ENCODE measurements at places on chromosomes 11 and 22.
A peak's percentile ranks its signal among the peaks of the same experiment; 100 is the strongest.

- DNase-seq: no peak
Observed at GRCh38 chr11:61828379-61828628, 204 bp downstream of the FADS2 start.

GRCh38 chr11:83140691-83141455 lies 16.1 kb upstream of the PCF11 start:
- no peak for DNase-seq

DNA sequence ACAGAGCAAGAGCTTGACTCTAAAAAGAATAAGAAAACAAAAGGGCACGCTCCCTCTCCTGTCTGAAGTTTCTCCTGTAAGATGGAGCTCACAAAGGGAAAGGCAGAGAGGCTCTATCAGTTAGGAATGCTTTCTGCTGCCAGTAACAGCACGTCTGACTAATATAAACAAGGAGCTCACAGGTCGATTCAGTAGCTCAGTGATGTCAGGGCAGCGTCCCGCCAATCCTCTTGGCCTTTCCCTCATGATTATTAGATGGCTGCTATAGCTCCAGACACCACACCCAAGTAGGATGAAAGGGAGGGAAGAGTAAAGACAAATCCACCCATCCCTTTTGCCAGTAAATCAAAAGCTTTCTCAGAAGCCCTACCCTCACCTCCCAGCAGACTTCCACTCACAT lies 51.3 kb upstream of the HMGXB4 start:
- DNase-seq: no peak

DNA sequence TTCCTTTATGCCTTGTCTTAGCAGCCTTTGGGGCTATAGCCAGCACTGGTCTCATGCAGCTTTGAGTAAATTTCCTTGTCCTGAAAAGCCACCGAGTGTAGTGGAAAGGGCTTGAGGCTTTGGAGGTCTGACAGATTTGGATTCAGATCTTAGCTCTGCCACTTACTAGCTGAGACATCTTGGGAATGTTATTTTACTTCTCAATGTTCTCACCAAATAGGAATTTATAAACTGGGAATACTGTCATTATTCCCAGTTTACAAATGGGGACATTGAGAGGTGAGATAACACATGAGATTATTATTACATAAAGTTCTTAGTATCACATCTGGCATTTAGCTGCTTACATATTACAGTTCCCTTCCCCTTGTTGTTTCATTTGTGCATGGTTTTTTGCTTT lies 95.5 kb downstream of the COMMD9 start:
- DNase-seq: no peak

DNA sequence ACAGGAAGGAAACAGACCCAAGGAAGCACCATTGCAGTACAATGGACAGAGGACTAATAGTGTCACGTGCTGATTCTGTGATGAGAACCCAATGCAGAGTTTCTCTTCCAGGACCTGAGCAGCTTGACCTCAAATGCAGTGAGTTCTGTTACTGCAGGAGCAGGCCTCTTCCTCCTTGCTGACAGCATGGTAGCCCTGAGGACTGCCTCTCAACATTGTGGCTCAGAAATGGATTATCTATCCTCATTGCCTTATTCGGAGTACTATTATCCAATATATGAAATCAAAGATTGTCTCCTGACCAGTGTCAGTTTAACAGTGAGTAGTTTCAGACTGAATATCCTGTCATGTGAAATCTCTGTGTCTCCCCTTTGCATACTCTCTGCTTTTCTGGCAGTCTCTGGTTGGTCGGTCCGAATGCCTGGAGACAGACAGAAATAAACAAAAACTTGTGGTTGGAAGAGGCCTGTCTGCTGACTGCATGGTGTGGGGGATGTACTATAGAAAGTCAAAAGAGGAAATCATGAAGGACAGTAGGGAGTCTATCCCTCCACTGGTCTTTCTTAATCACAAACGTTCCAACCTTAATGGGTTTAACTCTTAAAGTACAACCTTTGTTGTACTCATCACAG lies 6.9 kb upstream of the MS4A14 start:
- no peak for DNase-seq

DNA sequence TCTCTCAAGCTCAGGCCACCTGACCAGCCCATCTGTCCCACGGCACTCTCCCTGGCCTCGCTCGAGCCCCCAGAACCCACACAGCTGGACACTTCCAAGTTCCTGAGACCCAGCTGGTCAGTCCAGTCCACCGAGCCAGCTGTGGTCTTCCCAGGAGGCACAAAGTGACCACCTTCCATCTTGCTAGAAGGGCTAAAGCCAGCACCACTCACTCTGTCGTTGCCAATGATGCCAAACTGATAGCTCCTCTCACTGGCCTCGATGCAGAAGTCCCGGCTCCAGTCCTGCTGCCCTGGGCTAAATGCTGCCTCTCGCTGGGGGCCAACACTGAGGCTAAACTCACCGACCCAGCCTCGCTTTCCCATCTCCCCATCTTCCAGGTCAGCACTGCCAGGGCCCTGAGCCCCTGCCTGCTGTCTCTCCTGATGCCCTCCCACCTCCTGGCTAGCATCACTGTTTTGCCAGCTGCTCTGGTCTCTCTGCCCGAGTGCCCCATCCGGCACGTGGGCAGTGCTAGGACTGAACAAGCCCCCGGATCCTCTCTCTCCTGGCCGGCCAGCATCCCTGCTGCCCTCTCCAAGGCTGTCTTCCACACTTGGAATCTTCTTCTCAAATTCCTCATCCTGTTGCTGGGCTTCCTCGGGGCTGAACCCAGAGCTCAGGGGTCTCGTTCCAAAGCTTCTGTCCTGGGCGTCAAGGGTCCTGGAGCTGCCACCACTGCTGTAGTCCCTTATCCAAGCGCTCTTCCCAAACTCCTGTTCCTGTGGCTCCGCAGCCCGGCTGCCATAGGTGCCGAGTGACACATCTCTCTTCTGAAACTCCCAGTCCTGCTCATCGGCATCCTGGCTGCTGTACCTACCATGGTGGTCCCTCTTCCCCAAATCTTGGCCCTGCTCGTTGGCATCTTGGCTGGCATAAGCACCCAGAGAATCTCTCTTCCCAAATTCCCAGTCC lies 15.4 kb downstream of the TNKS1BP1 start:
- DNase-seq: no peak

DNA sequence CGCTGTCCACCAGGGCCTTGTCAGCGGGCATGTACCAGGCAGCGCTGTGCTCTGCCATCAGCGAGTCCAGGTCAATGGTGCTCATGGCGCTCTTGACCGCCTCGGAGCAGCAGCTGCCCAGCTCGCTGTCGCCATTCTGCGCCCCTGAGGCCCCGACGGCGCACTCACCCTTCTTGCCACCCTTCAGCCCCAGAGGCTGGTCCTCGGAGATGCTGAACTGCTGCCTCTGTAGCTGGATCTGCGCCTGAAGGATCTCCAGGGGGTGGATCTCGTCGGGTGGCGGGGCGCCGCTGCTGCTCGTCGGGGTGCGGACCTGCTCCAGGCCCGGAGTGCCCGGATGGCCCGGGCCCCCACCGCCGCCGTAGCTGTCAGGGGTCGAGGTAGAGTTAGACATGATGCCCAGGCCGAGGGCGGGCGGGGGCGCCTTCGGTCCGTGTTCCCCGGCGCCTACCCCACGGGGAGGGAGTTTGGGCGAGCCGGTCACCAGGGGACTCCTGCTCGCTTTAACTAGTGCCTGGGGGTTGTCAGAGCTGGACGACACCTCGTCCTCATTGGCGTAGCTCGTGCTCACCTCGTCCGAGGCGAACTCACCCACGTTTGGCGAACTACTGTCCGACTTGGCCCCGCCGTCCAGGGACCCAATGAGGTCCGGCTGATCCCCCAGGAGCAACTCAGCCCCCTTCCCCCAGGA lies 4.6 kb downstream of the MN1 start:
- DNase-seq: no peak

DNA sequence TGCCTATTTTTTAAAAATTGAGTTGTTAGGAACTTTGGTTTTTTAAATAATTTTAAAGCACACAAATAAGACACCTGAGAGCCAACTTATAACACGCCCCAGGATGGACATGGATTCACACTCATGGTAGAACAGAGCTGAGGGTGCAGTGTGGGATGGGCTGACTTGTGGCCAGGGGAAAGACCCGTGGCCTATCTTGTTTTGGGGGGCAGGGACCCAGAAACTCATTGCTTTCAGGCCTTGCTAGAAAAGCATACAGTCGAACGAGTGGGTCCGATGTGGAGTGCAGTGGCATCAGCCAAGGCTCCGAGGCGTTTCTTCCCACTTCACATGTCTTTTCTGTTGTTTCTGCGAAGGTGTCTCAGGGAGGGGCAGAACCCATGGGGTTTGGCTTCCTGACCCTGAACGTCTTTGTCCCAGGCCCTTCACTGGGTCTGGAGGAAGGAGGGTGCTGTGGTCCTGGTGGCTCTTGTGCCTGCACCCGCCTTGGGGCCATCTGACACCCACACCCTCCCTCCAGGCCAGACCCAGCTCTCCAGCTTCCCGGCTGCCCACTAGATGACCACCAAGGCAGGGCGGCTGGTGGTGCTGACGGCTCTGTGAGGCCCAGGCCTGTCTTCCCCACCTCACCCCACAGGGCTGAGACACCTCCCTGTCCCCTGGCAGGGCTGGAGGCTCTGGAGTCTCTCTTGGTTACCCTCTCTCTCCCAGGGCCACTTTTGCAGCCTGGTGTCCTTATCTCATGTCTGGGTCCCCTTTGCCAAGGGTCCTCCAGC lies 120.8 kb downstream of the KCNQ1 start:
- no peak for DNase-seq

- no peak for DNase-seq
Observed at GRCh38 chr22:24164940-24165339, 16.3 kb upstream of the SUSD2 start.

- no peak for DNase-seq
Observed at GRCh38 chr22:30054764-30055069, 25.5 kb upstream of the HORMAD2 start.

GRCh38 chr22:38214302-38215056 lies 12.7 kb downstream of the MAFF start:
- DNase-seq: no peak

GRCh38 chr11:7630002-7630401 lies 43.3 kb downstream of the CYB5R2 start:
- no peak for DNase-seq

GRCh38 chr11:106011481-106011880 lies 10.6 kb downstream of the MSANTD4 start:
- DNase-seq: no peak

DNA sequence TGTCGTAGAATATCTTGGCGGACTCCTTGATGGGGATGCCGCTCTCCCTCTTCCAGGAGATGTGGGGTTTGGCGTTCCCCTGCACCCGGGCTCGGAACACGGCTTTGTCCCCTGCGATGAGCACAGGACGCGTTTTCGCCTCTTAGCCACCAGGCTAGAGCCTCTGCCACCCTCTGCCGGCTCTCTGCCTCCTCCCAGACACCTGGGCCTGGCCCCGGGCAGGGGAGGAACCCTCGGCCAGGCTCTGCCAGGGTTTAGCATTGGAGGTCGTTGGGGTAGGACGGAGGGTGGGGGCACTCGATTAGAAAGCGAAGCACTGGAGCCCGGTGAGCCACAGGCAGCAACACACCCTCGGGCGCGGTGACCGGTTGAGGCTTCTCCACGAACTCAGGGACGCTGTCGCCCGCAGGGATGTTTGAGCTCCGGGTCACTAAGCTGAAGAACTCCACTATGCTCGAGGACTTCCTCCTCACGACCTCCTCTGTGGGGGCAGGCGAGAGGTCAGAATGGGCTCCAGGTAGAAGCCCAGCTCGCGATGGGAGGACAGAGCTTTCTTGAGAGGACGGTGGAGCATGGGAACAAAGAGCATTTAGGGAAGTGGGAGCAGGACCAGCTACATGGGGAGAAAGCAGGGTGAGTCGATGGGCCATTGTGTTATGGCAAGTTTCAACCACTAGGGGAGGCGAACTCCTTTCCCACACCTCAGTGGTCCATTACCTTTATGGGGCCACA lies 4.3 kb downstream of the IGSF22 start:
- DNase-seq: peak; percentile 75

DNA sequence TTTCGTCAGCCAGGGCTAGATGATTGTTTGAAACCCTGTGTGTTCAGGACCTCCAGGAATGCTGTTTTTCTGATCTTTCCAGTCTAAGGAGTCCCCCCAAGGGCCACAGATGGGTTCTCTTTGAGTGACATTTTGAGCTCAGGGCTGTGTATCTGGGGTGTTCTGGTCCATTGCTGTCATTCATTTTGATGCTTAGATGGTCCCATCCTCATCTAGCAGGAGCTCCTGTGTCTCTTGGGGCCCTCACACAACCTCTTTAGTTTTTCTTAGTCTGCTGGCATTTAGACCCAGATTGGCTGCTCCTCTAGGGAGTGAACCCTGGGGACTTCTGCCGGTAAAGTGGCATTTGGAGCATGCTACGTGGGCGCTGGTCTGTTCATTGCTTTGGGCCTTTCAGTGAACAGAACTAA lies 39.1 kb downstream of the MED15 start:
- no peak for DNase-seq

- no peak for DNase-seq
Observed at GRCh38 chr11:62149986-62150886, 26.4 kb downstream of the INCENP start.

DNA sequence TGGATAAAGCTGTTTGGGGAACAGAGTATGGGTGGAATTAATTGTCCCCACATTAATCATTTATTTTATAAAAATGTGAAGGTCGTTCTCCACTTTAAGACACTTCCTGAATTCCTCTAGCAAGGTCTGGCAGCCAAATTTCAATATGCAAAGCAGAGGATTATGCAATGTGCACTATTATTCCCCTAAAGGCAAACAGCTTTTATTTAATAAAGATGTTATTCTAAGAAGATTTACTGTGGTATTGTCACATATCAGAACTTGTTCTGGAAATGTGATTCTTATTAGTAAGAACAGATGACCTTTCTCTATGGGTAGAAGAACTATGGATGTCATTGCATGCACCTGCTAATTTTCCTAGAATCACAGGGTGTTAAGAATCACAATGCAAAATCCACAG lies 1128.8 kb upstream of the CCDC90B start:
- no peak for DNase-seq

GRCh38 chr11:81839976-81840375 lies 893.7 kb downstream of the FAM181B start:
- DNase-seq: no peak

GRCh38 chr11:115493488-115493887 lies 10.7 kb downstream of the CADM1 start:
- DNase-seq: no peak

- no peak for DNase-seq
Observed at GRCh38 chr11:88402784-88403183, 65.2 kb upstream of the CTSC start.

GRCh38 chr22:32904044-32904443 lies 102.5 kb downstream of the TIMP3 start:
- peak; percentile 3 for DNase-seq

DNA sequence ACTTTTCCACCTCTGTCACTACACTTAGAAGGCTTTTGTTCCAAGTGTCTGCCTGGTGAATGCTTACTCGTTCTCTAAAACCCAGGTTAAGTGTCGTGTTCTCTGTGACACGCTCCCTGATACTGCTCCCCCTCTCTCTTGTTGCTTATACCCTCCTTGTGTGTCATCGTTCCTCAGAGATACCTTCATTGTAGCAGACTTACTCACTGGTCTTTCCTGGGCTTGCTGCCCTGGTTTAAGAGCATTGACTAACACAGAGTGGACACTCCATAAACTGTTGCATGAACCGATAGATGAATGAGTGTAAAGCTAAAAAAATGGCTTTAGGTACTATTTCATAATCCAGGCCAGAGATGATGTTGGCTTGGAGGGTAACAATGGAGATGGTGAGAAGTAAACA lies 171.3 kb downstream of the GRIK4 start:
- no peak for DNase-seq

All from A549 (cell line).